Activated CD4-positive, alpha-beta memory T cell treated with anti-CD3 and anti-CD28 coated beads, Interleukin-2, amount 10 ng/mL, durations not matched to agents 7 days and 5 days (primary cell): ENCODE measurements at places on chromosomes 11 and 22. TPM values are rescaled to one million over a fixed set of nuclear protein-coding genes. Genes with fewer than 3 reads are reported as not detected.

DNA sequence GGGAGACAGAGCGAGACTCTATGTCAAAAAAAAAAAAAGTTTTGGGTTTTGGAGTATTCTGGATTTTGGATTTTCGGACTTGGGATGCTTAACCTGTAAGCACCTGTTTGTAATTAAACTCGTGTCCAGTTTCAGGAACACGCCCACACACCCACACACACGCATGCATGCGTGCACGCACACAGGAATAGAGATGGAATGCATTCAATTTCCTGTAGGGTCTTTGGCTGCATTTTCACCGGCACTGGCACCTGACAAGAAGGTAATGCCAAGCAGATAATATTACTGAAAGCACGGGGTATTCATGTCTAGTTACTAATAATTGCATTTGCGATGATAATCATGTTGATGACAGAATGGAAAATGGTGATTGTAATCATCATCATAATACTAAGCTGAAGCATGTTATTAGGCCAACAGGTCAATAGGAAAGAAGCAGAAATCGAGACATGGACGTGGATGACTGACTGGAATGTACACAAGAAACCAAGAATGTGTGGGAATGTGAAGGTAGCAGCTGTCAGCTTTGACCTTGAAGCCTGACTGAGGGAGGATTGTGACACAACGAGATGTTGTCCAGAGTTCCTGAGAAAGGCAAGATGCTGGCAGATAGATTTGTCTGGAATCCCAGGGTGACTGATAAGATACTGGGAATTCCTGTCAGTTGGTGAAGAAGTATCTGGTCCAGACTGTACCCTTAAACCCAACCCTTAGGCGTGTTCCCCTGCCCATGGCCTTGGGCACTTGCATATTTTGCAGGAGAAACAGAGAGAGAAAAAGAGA is 108.6 kb downstream of the SYN3 start:
- DNase-seq = no peak

DNA sequence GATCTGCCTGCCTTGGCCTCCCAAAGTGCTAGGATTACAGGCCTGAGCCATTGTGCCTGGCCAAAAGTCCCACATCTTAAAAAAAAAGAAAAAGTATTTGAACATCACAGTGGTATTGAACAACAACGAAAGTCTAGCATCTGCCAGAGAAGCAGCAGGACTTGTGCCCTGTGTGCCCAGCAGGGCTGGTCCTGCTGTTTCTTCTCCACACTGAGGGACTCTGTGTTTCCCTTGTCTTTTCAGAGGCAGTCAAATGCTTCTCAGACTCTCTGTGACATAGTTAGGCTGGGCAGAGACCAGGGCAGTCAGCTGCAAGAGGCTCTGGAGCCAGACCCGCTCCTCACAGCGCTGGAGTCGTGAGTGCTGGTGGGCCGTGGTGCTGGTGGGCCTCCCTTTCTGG is 56.2 kb downstream of the SBF1 start:
- DNase-seq = no peak

DNA sequence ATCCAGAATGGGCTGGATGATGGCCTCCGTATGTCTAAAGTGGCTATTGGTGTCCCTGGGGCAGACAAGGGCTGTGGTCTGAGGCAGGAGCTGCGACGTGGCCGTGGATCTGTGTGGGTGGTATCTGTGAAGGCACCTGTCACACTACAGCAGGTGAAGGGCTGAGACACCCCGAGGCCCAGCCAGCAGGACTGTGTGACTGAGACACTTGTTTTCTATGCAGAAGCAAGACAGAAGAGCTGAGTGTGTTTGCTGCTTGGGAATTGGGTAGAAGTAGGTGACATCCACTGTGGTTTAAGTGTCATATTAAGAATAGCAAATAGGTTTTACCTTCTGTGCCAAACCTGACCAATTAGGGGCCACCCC is 35.0 kb downstream of the AMPD3 start:
- no peak for DNase-seq

DNA sequence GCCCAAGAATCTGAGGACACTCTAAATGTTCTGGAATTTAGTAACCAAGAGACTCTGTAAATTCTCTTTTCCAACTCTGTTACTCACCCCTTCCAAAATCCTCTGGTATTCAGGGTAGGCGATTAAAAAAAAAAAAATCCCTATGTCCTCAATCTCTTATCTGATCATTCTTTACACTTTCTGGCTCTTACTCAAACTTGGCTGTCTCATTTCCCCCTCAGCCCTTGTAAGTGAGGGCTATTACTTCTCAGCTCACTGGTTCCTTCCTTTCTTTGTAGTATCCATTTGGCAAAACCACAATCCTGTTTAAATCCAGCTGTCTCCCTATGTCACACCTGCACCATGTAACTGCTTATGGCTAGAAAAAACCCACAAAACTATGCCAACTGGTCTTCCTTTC is 12.7 kb upstream of the MSANTD2 start:
- no peak for DNase-seq

GRCh38 chr11:80849253-80849652 is 1408.4 kb upstream of the TENM4 start:
- DNase-seq = no peak

The KCNQ1 gene
- total RNA-seq = 14.8 TPM
